ENCODE measurements at places on chromosomes 6 and 20.

GRCh38 chr6:22807818-22808217 is 238.5 kb downstream of the HDGFL1 start:
- no peak for DNase-seq

- no peak for DNase-seq
These were observed 9.3 kb upstream of the FBXO9 start for GRCh38 chr6:53055873-53056272.

- DNase-seq: no peak
These were observed 11.0 kb downstream of the CST8 start for GRCh38 chr20:23501926-23502325.

DNA sequence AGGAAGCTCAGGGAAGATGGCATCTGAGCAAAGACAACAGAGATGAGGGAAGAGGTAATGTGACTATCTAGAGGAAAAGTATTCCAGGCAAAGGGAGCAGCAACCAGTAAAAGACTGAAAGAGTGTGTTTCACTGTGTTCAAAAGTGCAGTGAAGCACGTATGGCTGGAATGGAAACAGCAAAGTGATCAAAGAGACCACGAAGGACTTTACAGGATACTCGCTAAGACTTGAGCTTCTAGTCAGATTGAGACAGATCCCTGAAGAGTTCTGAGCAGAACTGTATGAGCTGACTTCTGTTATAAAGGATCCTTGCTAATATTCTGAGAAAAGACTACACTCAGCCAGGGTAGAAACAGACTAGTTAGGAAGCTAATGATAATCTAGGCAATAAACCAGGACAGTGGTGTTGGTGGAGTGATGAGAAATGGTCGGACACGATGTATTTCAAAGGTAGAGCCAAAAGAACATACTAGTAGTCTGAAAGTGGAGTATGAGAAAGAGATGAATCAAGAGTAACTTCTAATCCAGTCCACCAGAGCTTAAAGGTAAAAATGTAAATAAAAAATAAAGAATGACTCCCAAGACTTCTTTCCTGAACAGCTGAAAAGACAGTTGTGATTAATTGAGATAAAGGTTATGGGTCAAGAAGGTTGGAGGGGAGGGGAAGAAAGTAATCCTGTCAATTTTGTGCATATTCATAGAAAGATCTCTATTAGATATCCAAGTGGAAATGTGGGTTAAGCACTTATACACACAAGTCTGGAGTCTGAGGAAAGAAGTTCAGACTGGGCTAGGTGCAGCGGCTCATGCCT is 14.2 kb downstream of the SEC63 start:
- DNase-seq: no peak

GRCh38 chr6:150069706-150070105 is 785 bp upstream of the ULBP3 start:
- peak; percentile 43 for DNase-seq

DNA sequence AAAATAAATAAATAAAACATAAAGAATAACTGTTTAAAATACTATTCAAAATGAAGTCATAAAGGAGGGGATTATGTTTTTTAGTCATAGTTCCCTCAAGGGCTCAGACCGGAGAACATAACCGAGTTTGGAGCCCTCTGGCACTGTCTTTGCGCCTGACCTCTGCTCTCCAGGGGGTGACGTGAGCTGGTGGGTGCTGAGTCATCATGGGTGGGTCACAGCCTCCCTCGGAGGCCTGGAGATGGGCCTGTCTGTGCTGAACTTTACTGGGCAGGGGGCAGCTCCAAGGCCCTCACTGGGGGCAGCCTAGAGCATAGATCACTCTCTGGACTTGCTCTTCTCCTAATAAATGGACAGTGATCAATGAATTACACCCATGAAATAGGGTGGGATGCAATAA is 3.1 kb upstream of the MAVS start:
- DNase-seq: no peak
